ENCODE measurements at places on chromosomes 2 and 18. TPM values are rescaled to one million over a fixed set of nuclear protein-coding genes. Genes with fewer than 3 reads are reported as not detected.
A peak's percentile ranks its signal among the peaks of the same experiment; 100 is the strongest.

The CAPN14 gene
- not detected for polyA plus RNA-seq

The TUBA3E gene
- polyA plus RNA-seq = 0.70 TPM

DNA sequence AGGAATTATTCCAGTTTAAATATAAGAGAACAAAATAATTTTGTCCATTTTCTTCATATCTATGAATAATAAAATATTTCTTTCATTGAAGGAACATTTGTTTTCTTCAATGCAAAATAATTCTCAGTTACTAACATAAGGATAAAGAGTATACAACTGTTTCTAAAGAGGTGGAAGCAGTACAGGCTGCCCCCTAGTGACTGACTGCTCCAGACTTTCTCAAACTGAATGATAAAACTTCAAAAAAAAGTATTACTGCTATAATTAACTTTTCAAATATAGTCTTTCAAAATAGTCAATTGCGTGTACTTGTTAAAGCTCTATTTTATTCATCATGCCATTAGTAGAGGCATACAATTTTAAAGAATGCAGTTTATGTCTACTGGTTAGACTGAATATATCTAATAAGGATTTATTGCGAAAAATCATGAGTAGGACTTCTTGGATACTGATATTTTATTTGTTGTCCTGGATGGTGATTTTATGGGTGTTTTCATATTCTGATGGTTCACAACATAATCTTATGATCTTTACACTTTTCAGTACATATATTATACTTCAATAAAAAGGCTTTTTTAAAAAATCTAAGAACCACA is 100.1 kb downstream of the WDPCP start:
- peak; percentile 39 for DNase-seq
- H3K4me1 ChIP-seq = peaks cover 5% of the 10 kb centered on the region
- no peak overlapping the region for H3K4me3 ChIP-seq
- H3K27me3 ChIP-seq = no peaks in the 10 kb centered on the region
- H3K36me3 ChIP-seq = no peaks in the 10 kb centered on the region

DNA sequence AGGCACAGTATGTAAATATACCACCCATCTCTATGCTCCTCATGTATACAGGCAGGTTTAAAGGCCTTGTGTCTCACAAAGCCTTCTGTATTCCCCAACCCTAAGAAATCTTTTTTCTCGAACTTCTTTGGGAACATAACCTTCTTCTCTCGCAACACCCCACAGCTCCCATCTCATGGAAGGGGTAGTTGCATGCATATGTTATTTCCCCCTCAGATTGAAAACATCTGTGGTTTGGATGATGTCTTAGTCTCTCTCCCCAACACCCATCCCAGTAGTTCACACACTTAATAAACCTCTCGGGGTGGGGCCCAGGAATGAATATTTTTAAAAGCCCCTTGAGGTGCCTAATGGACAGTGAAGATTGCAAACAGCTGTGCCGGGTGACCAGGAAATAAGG is 21.0 kb upstream of the HDAC4 start:
- H3K27ac ChIP-seq = no peak overlapping the region
- no peaks in the 10 kb centered on the region for H3K36me3 ChIP-seq
- no peak overlapping the region for H3K4me3 ChIP-seq
- no peaks in the 10 kb centered on the region for H3K4me1 ChIP-seq
- no peaks in the 10 kb centered on the region for H3K27me3 ChIP-seq
